ENCODE measurements at places on chromosomes 1 and 21.

- DNase-seq = no peak
These were observed 172.7 kb downstream of the CRB1 start for GRCh38 chr1:197440715-197441114.

DNA sequence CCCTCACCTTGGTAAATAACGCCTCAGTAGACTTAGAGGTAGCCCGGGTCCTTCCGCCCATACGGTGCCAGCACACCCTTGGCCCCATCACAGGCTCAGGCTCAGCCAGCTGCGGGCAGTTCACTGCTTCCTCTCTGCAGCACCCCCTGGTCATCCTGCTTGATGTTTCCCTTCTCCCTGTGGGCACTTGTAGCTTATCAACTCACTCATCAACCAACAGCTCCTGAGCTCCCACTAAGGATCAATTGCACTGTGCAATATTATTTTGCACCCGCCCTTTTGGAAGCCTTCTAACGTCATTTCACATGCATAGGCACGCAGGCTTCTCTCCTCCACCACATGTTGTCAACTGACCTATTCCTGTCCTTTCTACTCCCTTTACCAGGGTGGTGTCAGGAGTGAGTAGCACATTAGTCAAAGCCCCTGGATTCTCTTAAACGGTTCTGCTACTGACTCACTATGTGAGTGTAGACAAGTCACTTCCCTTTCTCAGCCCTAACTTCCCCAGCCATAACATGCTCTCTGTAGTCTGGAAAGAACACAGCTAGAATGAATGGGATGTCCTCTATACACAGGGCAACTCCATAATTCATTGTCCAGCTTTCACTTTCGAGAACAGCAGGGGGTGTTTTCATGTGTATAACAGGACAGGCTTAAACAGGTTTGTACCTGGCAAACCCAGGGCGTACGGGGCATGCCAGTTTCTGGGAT lies 47.1 kb upstream of the IRF2BP2 start:
- DNase-seq = peak; percentile 99

GRCh38 chr1:156368889-156369684 lies at the start of gene RHBG:
RHBG (plus strand) TSS chr1:156369211; CDS start chr1:156369250, 39 bp downstream.
- peak; percentile 50 for DNase-seq

DNA sequence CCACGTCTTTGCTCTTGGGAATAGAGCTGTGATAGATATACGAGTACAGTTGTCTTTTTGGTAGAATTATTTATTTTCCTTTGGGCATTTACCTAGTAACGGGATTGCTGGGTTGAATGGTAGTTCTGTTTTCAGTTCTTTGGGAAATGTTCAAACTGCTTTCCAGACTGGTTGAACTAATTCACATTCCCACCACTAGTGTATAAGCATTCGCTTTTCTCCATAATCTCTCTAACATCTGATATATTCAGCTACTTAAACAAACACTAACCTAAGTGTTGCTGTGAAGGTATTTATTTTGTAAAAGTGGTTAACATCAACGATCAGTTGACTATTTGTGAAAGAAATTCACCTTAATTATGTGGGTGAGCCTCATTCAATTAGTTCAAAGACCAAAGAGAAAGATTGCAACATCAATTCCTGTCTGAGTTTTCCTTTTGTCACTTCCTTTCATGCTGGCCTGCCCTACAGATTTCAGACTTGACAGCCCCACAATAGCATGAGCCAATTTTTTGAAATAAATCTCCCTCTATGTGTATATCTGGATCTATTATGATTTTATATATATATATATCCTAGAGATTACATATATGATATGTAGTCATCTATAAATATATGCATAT lies 26.7 kb upstream of the DUSP10 start:
- DNase-seq = no peak

DNA sequence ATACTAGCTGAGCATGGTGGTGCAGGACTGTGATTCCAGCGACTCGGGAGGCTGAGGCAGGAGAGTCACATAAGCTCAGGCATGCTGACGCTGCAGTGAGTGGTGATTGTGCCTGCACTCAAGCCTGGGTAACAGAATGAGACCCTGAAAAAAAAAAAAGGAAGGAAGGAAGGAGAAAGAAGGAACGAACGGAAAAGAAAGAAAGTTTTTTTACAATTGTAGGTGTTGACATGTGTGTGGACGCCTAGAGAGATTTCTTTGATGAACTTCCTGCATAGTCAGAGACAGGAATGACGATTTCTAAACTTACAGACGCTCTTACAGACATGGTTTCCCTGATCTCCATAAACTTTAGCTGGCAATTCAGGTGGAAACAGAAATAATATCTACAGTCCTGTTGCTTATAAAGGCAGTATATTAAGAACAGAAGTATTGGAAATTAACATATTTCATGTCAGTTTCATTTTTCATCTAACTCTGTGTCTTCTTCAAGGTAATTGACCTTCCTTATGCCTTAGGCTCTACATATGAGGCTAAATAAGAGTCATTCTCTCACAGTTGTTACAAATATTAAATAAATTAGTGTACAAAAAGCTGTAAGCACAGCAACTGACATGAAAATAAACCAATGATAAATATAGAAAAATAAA lies 4.1 kb downstream of the SAMSN1 start:
- no peak for DNase-seq

DNA sequence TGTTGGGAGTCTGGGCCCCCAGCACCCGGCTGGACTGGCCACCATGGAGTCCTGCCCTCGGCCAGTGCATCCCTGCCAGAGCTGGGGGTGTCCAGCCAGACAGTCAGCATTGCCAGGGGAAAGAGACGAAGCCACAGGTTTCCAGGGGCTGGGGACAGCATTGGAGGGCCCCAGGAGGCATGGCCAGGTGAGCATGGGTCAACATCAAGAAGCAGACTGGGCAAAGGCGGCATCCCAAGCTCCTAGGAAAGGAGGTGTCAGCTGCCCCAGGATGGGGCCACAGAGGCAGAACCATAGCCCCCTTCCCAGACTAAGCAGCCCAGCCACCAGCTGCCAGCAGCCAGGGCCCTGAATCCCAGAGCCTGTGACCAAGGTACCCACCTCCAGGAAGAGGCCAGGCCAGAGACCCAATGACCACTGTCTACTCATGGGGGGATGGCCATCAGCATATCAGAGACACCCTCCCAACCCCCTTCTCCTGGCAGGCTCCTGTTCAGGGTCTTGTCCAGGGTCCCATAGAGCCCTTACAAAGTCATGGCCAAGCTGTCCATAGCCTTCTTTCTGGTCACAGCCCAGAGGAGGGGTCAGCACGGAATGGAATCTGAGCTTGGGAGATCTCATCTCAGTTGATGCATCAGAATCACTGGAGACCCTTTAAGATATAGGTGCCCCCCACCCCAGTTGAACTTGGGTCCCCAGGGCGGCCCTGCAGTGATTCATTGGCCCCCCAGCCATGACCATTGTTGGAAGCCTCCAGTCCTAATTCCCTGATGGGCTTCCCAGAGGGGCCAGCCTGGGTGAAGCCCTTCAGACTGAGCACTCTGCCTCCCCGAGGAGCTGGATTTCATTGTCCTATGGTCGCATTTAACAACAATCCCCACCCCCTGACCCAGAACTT lies 32.5 kb downstream of the WNT3A start:
- DNase-seq = no peak

- DNase-seq = no peak
These were observed 5.2 kb upstream of the MEF2D start for GRCh38 chr1:156505679-156506298.

- DNase-seq = peak; percentile 12
These were observed at the start of gene CLDN14 for GRCh38 chr21:36479415-36480402. CLDN14 (minus strand) TSS chr21:36480122; CDS start chr21:36461695, 18,427 bp downstream.

GRCh38 chr1:205243350-205244191 lies 15.8 kb downstream of the TMCC2 start:
- no peak for DNase-seq

GRCh38 chr1:110618668-110619067 lies 12.5 kb upstream of the KCNA2 start:
- DNase-seq = no peak

DNA sequence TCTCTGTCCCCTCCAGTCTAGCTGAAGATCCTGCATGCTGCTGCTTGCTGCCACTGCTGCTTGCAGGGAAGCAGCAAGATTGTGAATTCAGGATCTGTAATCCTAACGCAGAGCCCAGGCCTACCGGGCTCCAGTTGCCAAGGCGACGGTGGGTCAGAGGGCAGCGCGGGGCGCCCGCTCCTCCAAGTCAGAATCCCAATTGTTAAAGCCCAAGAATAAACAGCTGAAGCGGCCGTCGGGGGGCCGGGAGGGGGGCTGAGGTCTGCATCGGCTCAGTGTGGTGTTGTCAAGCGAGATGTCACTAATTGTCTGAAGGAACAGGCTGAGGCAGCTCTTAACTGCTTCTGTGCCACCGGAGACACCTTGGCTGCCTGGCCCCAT lies 36.8 kb downstream of the AHDC1 start:
- DNase-seq = no peak

- no peak for DNase-seq
These were observed 9.5 kb downstream of the ITLN2 start for GRCh38 chr1:160945079-160945478.

- peak; percentile 38 for DNase-seq
These were observed 36.2 kb upstream of the ZNF496 start for GRCh38 chr1:247367786-247368422.

DNA sequence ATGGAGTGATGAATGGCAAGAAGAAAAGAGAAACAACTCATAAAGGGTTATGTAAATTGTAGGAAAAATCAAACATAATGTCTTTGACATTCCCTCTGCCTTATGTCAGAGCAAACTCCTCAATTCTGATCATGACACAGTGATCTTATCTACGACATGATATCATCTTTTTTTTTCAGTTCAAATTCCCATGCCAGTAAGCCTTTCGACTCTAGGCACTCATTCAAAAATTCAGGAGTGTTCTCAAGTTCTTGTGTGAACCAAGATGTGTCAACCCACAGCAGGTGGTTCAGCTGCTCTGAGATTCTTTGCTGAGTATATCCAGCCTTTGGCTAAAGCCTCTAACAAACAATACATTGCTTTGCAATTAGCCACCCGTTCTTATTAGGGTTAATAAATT lies 97.1 kb upstream of the ESRRG start:
- peak; percentile 19 for DNase-seq

DNA sequence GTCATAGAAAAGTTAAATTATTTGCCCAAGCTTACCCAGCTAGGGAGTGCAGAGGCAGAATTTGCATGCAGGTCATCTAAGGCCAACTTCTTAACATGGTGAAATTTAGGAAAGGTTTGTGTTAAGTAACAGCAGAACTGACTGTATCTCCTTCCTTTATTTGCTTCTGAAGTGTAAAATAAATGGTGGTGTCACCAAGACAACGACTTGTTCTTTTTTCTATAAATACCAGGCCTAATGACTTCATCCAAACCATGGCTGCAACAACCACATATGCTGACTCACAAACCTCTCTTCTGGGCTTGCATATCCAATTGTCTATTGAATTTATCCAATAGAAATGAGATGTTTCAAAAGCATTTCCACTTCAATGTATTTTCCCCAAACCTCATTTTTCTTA lies 19.1 kb downstream of the COL24A1 start:
- DNase-seq = peak; percentile 81

DNA sequence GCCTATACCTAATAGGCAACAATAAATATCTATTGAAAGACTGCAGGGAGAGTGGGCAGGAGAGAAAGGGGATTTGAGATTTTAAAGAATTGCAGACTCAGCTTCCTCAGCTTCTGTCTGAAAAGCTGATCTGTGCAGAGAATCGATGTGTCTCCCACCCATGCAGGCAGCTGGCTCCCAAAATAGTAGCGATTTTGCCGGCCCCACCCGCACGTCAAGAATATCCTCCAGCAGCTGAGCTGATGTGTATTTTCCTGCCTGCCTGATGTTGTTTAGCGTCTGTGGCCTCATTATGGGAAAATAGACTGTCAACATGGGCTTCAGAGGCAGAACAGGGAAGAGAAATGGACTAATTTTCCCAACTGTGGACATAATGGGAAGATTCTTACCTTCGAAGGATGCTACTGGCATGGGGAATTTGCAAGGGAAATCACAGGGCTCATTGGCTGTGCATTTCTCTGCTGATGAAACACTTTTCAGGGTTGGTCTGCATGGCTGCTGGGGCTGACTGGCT lies 699.8 kb downstream of the PTPRU start:
- no peak for DNase-seq

GRCh38 chr1:178639326-178639725 lies 85.7 kb upstream of the RALGPS2 start:
- DNase-seq = no peak

DNA sequence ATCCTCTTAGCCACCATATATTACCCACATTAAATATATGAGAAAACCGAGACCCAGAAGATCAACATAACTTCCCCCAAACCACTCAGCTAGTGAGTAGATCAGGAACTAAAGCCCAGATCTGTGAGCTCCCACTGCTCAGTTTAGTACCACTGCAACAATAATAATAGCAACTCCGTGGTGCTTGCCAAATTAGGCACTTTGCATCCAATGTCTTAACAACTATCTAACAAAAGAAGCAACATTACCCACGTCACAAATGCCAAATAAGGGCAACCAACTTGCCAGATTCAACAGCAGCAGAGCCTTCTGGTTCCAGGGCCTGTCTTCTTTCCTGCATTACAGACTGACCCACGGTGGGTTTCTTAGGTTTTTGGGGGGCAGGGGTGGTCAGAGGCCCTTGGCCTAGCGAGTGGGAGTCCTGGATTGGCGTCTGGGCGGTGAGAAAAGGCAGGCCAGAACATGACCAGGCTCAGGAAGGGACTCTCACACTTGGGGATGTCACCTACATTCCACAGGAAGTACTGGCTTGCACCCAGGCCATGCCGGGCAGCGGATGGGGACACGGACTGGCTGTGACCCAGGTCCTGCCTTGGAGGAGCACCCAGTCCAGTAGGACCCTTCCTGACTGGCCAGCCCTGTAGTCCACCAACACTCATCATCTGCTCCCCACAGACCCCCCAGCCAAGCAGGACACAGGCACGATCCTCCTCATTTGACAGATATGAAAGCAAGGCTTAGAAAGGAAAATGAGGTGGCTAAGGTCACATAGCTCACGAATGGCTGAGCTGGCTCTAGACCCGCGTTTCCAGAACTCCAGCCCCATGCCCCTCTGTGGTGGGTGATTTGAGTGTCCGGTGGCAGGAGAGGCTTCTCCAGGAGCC lies 4.6 kb downstream of the HCRTR1 start:
- DNase-seq = no peak

DNA sequence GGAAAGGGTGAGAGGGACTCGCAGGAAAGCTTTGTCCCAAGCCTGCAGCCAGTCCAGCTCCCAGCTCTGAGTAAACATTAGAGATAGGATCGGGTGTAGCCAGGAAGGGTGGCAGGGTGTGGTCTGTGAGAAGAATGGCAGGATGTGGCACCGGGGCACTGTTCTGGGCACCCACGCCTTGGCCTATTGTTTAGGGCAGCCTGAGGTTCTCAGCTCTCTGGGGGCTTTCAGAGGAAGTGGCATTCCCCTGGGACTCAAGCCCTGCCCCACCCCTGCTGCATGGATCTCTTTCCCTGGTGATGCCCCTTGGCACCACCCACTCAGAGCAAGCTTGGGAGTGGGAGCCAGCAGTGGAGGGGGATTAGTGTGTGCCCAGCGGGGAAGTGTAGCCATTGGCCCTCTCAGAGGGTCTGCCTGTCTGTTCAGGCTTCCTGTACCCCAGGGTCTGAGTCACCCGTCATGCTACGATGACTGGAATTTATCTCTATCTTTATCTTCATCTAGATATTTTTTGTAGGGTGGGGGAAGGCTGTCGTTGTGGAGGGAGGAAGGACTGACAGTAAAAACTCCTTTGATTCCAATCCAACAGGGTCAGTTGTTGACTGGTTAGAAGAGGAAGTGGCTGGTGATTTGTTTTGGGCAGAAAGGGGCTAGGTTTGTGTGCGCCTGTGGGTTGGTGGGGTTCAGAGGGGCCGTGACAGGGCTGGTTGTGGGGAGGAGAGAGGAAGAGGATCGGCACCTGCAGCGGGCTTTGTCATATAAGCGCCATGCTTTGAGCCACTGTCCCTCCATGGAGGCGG lies 31.6 kb downstream of the SOX13 start:
- DNase-seq = peak; percentile 57
